ENCODE measurements at places on chromosomes 16 and 17.

GRCh38 chr16:81243942-81244341, 5.5 kb downstream of the BCO1 start:
- no peak for DNase-seq

GRCh38 chr17:79589669-79590522, 21.0 kb downstream of the RBFOX3 start:
- DNase-seq: no peak

DNA sequence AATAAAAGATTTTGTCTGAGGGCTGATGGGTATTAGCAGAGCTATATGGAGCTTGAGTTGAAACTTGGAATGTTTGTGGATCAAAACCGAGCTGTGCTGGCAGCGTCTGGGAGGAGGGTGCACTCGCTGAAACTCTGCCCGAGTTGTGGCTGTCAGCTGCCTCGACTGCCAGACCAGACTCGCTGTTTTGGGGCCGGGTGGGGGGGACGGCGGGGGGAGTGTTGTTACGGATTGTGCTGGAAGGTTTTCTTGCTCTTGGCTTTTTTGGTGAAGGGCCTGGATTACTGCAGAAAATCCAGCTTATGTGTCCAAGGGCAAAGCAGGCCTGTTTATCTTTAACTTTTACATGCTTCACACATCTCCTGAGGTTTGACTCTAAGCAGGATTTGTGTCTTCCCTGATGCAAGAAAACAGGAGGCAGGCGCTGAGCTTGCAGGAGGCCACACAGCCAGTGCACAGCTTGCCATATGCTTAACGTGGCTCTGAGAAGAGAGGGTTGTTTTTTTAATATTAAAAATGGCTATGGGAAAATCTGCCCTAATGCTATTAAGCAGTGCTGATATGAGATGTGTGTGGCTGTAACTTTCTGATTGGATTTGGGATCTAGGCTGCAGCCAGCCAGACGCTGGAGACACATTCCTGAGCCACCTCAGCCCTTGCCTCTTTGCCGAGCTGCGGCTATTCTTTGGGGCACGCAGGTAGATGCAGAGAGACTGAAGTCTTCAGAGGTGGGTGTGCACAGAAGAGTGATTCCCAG, 20.5 kb upstream of the RPTOR start:
- no peak for DNase-seq

DNA sequence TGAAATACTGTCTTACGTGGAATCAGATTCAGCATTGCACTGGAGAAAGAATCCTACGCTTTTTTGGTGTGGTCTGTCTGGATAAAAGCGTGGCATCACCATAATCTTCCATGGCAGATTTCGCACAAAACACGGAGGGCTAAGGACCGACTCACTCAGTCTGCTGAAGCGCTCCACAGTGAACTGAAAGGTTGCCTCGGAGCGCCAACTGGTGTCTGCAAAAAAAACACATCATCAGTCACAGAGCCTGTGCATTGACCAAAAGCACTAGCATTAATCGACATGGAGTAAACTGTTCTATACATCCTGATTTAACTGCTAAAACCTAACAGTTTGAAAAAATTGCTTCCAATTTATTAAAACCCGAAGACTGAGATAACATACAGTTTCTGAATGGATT, 40.5 kb downstream of the USP7 start:
- no peak for DNase-seq

DNA sequence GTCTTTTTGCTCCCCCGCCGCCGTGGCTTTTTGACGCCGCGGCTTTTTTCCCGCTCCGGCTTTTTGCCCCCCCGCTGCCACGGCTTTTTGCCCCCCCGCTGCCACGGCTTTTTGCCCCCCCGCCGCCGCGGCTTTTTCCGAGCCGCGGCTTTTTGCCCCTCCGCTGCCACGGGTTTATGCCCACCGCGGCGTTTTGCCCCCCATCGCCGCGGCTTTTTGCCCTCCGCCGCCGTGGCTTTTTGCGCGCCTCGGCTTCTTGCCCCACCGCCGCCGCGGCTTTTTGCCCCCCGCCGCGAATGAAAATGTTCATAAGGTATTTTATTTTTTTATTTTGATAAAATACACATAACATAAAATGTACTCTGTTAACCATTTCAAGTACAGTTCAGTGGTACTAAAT, 527.2 kb upstream of the WSB1 start:
- no peak for DNase-seq

GRCh38 chr17:37176723-37177122, 199.1 kb upstream of the C17orf78 start:
- no peak for DNase-seq

DNA sequence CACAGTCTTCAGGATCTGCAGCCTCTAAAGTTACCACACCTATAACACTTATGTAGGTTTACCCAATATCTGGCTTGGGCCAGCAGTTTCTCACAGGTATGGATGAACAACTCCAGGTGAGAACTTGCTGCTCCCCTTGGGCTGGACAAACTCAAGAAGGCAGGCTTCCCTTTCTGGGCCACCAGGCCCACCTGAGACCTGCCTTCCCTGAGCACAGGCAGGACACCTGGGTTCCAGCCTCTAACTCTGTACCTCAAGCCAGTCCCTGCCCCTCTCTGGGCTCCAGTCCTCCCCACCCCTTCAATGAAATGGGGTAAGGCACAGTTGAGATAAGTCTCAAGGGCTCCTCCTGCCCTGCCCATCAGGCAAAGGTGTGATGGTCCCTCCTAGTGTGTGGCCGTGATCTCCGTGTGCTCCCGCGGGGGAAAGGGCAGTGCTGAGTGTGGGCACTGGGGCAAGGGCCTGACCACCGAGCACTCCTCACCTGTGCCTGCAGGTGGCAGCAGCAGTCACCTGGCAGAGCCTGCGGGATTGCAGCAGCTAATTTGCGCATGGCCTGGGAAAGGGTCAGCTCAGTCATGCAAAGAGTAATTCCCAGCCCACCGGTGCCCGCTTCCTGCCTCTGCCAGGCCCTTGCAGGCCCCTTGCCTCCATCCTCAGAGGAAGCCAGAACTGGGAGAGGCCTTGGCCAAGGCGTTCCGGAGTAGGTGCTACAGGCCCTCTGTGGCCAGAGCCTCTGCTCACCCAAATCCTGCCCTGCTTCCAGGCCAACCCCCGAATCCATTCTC, 28.2 kb upstream of the ADGRG1 start:
- peak; percentile 29 for DNase-seq

DNA sequence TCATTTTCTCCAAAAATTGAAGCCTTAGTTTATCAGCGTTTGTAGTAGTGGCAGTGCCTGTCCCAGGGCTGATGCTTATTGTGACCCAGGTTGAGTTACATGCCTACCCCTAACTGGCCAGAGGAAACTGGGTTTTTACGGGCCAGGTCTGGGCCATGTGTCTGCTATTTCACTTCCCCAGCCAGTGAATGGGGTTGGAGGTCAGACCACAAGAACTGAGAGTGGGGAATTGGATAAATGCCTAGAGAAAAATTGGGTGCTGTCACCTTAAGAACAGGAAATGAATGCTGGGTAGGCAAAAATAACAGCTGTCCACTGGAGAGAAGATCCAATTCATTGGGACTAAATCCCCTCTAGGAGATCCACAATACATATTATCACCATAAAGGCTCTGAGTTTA, 5.2 kb downstream of the ADPRM start:
- DNase-seq: no peak

GRCh38 chr17:69592692-69593350, 178.3 kb downstream of the MAP2K6 start:
- DNase-seq: no peak

DNA sequence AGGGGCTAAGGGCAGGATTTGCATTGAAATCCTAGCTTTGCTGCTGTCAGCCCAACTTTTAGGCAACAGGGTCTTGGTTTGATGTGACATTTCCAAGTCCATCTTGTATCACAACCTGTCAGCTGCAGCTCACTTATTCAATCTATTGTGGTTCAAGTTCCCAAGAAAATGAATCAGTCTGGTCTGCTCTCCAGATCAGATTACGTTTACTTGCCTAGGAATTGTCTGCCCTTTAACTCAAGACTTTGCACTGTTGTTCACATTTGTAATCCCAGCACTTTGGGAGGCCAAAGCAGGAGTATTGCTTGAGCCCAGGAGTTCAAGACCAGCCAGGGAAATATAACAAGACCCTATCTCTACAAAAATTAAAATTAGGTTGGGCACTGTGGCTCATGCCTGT, 10.0 kb downstream of the STX4 start:
- no peak for DNase-seq

DNA sequence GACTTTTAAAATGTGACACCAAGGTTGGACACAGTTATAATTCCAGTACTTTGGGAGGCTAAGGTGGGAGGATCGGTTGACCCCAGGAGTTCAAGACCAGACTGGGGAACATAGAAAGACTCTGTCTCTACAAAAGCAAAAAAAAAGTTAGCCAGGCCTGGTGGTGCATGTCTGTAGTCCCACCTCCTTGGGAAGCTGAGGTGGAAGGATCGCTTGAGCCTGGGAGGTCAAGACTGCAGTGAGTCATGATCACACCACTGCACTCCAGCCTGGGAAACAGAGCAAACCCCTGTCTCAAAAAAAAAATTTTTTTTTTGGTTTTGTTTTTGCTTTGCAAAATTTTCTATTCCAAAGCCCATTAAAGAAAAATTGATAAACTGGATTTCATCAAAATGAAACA, 281.4 kb downstream of the BCAS3 start:
- no peak for DNase-seq

DNA sequence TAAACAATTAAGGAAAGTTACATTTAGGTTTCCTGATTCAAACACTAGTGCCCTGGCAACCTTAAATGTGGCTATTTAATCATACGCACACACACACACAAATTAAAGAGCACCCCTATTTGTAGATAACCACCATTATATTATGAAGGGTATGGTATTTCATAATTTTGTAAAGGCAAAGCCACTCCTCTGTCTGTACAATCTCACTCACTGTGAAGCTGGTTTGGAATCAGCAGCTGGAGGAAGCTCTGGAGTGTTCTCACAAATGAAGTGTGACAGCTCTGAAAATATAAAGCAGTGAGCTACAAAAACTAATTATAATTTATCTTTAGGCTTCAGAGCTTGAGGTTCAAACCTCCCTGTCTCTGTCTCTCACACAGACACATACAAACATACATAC, 57.9 kb upstream of the KCNJ16 start:
- no peak for DNase-seq

DNA sequence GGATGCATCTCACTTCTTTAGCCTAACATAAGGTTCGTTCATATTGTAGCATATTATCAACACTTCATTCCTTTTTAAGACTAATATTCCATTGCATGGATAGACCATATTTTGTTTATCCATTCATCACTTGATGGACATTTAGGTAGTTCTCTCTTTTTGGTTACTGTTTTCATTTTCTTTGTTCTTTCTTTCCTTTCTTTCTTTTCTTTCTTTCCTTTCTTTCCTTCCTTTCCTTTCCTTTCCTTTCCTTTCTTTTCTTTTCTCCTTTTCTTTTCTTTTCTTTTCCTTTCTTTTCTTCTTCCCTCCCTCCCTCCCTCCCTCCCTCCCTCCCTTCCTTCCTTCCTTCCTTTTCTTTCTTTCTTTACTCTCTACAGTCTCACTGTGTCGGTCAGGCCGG, 24.2 kb downstream of the PLCG2 start:
- no peak for DNase-seq

GRCh38 chr17:59151006-59151405, 4.0 kb downstream of the SKA2 start:
- DNase-seq: no peak

GRCh38 chr17:69198238-69198637, 30.4 kb downstream of the ABCA10 start:
- no peak for DNase-seq

GRCh38 chr16:87219287-87219909, 97.8 kb downstream of the C16orf95 start:
- no peak for DNase-seq

- DNase-seq: no peak
These were observed 4.0 kb downstream of the NOD2 start for GRCh38 chr16:50697421-50697715.

- no peak for DNase-seq
These were observed 135.8 kb downstream of the SKAP1 start for GRCh38 chr17:48294020-48294805.

DNA sequence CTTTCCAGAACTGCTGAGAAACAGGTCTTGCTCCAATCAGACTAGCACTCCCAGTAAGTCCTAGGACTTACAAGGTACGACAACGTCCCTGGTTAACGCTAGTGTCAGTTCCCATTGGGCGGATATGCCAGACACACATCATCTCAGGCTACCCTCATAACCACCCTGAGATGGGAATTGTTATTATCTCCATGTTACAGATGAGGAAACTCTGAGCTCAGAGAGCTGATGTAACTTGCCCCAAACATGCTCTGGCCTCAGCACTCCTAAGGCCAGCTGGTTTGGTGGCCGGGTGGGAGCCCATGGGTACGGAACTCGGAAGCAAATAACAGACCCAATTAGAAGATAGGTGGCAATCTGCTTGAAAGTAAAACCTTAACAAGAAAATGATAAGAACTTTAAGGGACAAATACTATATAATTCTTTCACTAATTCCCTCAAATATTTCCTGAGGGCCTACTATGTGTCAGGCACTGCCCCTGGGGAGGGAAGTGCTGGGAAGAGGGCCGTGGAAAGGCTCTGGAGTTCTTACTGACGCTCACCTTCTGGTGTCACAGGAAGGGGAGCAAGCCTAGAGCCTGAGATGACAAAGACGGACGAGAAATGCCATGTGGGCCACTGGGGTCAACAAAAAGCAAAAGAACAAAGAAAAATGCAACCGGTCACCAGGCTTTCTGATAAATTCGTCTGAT, 6.9 kb downstream of the CREBBP start:
- peak; percentile 41 for DNase-seq

DNA sequence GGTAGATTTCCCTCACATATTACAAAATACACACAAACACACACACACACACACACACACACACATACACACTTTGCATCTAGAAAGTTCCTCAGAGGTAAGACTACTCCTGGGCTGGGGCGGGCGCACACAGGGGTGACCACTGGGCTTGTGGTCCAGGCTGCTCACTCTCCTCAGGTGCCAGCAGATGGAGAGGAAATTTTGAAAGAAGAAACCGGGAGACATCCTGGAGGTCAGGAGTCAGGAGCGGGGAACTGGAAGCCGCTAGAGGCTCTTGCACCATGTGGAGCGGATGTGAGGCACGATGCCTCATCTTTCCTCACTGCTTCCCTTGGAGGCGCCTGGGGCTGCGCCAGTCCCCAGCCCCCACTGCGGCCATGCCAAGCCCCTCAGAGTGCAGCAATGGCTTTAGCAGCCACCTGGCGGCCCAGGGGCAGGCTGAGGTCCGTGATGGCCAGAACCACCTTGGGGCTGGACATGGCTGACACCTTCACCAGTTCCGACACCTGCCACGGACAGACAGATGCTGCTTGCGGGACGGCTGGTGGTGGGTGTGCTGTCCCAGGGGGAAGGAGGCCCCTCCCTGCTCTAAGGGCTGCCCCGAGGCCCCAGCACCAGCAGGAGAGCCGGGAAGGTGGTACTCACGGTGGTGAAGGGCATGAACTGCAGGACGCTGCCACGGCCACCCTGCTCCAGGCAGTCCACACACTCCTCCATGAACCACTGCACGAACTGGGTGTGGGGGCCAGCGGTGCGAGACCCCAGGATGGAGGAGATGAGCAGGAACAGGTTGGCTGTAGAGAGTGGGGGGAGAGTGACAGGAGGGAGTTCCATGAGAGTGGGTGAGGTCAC, 4.1 kb downstream of the CSF3 start:
- DNase-seq: no peak

GRCh38 chr17:79651761-79652160, 40.9 kb upstream of the RBFOX3 start:
- DNase-seq: no peak
